DMS153 (cell line): ENCODE measurements at places on chromosomes 13 and 19.

- DNase-seq, result no peak
Measured at GRCh38 chr19:54521860-54522513, 19.4 kb downstream of the LAIR2 start.

GRCh38 chr13:97583907-97584497 lies 150.0 kb downstream of the RAP2A start:
- DNase-seq, result no peak

- DNase-seq, result peak; percentile 45
Measured at GRCh38 chr19:10292206-10292788, 2.5 kb downstream of the ICAM5 start.

DNA sequence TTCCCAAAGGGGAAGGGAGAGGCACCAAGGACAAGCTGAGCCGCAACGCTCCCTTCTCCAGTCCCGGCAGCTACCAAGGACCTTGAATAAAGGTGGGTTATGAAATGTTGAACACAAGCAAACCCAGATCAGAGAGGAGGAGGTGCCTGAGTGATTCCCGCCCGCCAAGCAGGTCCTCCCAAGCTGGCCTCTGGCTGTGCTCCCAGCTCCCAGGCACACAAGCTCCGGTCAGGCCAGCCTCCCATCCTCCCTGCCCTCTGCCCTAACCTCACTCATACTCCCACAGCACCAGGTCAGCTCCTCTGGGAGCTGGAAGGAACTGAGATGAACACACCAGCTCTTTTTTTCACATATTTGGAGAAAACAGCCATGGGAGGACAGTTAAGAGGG lies 3.7 kb downstream of the NAPA start:
- DNase-seq, result no peak

DNA sequence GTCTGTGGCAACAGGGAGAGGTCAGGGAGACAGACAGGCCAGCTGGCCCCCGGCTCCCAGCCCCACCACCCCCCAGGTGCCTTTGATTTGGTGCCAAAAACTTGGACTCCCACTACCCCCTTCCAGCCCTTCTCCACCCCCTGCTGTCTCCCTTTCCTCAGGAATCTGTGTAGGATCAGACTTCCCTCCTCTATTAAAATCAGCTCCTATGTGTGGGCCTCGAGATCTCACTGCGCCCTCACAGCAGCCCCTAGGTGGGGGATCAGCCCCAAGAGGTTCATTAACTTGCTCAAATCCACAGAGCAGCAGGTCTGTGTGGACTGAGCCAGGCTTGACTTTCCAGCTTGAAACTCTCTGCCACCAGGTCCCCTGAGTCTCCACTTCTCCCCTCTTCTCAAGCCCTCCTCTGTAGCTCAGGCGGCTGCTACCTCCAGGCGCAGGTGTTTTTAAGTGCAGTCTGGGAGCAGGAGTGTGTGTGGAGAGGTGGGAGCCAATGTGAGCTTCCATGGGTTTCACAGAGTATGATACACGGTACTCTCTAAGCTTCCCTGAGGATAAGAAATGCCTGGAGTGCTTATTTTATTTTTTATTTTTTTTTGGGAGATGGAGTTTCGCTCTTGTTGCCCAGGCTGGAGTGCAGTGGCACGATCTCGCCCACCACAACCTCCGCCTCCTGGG lies 1.7 kb downstream of the GAPDHS start:
- DNase-seq, result no peak

- DNase-seq, result peak; percentile 32
Measured at GRCh38 chr13:98141509-98142379, 1.1 kb upstream of the FARP1 start.

DNA sequence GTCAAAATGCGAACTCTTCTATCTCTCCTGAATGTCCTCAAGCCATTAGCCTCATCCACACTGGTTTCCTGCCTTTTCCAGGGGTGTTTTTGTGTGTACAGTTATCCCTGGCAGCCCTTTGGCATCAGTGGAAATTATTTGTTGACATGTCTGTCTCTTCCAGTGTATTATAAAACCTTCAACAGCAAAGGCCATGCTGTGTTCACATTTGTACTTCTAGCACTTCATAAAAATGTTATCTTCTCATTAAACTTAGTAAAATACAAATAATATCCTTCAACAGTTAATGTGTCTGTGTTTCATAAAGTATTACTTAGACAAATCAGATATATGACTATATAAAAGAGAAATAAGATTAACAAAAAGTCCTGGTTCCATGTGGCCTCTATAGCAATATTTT lies 359.5 kb upstream of the ARGLU1 start:
- no peak for DNase-seq

GRCh38 chr19:7674010-7675005 lies 2.6 kb upstream of the MCEMP1 start:
- DNase-seq, result no peak

GRCh38 chr13:66513728-66514127 lies 716.4 kb downstream of the PCDH9 start:
- DNase-seq, result no peak

GRCh38 chr13:62997038-62997599 lies 1581.5 kb upstream of the PCDH20 start:
- no peak for DNase-seq

DNA sequence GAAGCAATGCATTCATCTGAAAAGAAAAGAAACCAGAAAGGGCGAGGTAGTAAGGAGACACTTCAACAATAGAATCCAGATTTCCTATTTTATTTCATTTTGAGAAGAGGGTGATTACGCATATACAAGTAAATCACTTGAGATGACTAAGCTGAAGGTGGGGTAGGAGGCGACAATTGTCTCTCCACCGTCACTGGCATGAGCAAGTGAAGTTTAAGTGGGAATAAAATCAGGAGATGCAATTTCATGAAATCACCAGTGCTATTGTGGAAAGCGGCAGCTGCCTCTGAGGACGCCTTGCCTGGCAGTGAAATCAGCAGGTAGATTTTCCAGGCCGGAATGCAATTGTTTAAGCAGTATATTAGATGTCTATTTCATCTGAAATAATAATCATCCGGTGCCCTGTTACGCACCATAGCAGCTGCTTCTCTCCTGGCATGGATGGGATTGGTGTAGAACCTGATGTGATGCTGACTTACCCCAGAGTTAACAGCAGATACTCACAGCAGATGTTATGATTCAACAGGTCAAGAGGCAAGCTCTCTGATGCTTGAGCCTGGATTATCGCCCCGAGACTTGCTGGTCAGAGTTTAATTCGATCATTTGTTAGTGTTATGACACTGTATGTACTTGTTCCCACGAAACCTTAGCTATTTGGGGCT lies 64.3 kb downstream of the RASL11A start:
- peak; percentile 71 for DNase-seq

DNA sequence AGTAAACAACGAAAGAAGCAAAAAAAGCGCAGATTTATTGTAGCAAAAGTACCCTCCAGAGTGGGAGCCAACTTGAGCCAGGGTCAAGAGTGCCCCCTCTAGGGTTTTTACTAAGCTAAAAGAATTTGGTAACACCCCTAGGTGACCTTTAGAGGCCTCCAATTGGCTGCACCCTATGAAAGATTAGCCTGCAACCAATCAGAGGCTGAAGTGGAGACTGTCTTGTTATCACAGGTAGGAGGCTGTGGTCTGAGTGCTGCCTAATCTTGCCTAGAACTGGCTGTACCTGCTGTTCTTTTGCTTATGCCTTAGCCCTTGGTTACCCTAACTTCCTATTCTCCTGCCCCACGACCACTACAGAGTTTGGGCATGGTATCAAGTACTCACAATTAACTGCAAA lies 38.3 kb downstream of the ANKRD10 start:
- no peak for DNase-seq

DNA sequence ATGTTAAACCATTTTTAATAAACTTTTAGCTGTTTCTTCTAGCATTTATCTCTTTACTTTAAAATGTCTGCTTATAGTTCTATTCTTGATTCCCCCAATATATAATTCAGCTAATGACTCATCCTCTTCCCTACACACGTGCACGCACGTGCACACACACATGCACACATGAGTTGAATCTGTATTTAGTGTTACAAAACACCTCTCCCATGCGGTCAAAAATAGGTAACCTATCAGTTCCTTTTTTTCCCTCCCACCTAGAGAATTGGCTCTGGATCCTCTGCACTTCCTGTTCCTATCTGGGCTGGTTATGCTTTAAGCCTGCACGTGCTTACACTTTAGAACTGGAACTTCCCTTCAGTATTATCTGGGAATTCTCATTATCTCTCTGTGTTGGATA lies 144.1 kb downstream of the PAN3 start:
- no peak for DNase-seq

DNA sequence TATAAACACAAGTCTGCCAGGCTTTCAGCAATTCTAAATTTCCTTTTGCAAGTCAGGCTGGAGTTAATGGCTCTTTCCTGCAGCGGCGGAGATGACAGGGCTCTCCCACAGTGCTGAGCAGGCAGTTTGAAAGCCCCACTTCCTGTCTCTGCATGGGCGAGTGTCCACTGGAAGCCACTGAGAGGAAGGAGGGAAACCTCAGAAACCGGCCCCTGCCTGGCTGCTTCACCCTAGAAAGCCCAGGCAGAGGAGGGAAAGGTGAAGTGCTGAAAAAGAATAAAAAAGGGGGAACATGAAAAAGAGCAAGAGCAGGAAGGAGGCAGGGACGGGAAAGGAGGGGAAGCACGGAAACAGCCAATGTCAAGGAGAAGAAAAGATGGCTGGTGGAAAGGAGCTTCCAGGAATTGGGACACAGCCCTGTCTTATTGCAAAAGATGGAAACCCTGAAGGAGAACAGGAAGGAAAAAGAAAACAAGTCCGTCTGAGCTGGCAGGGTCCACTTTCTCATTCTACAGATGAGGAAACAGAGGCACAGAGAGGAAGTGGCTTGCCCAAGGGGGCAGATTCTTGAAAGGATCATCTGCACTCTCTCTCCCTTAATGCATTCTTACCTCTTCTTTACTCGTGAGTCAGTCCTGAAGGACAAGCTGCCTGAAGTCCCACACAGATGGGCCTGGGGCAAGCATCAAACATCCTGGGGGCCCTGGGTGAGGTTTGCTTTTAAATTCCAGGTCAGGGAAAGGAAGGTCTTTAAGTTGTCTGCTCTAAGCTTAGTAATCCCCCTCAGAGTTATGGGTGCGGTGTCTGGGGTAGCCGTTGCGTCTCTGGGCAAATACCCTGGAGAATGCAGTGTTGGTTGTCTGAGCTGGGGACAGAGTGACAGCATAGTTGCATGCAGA lies 38.8 kb upstream of the ALOX5AP start:
- DNase-seq, result peak; percentile 22

- no peak for DNase-seq
Measured at GRCh38 chr19:33402421-33403220, 29.1 kb downstream of the CEBPG start.

- DNase-seq, result no peak
Measured at GRCh38 chr19:18610245-18610555, 2.5 kb upstream of the TMEM59L start.

GRCh38 chr19:53007606-53008005 lies 6.1 kb upstream of the ERVV-1 start:
- no peak for DNase-seq

DNA sequence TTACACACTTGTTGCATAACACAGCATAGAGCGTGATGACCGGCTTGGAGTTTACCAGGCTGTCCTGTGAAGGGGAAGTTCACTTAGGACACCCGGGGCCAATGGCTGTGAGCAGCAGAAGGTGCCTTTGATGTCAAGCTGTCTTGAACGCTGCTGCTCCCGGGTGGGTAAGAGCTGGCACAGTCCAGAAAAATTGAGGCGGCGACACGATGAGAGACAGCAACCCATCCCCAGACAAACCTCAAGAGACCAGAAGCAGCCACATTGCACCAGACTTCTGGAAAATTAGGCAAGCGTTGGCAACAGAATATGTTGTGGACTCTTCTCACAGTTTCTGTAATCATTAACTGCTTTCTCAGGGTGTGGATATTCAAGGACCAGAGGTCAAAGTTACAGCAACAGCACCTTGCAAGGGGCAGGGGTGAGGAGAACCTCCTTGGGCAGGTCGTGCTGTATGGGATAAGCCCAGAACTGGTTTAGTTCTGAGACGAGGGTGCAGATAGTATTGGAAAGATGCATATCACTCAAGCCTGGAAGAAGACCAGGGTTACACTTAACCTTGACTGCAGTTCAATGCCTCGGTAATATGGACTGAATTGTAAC lies 10.1 kb downstream of the NFILZ start:
- no peak for DNase-seq

- no peak for DNase-seq
Measured at GRCh38 chr13:76538004-76538403, 348.2 kb downstream of the KCTD12 start.

GRCh38 chr13:79197933-79198332 lies 208.1 kb downstream of the RBM26 start:
- DNase-seq, result no peak

- no peak for DNase-seq
Measured at GRCh38 chr19:50720921-50721381, 1.3 kb upstream of the SHANK1 start.

- no peak for DNase-seq
Measured at GRCh38 chr13:106286811-106287210, 248.7 kb downstream of the EFNB2 start.

DNA sequence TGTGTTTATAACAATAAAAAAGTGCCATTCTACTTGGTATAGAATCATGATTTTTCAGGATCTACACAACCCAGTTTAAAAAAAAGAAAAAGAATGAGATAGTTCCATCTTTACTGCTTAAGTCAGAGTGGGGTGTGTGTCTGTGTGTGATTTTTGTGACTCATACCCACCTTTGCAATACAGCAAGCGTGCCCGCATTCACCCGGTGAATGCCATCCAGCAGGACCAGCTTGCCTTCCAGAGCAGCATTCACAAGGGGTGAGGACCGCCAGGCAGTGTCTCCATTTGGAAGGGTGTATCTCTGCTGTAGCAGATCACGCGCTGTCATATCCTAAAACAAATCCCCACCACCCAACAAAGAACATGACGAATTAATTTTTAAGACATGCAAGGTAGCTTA lies 127.7 kb downstream of the VWA8 start:
- DNase-seq, result no peak

GRCh38 chr13:113544896-113545295 lies 39.7 kb upstream of the TFDP1 start:
- no peak for DNase-seq

- DNase-seq, result no peak
Measured at GRCh38 chr19:53906211-53907192, 2.6 kb upstream of the CACNG7 start.

- peak; percentile 7 for DNase-seq
Measured at GRCh38 chr13:51959773-51960172, 51.5 kb downstream of the ATP7B start.

DNA sequence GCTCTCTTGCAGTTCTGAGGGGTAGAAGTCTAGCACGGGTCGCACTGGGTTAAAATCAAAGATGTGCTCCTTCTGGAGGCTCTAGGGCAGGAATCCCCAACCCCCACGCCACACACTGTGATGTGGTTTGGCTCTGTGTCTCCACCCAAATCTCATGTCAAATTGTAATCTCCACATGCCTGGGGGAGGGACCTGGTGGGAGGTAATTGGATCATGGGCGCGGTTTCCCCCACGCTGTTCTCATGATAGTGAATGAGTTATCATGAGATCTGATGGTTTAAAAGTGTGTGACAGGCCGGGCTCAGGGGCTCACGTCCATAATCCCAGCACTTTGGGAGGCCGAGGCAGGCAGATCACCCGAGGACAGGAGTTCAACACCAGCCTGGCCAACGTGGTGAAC lies 26.6 kb upstream of the CALM3 start:
- DNase-seq, result no peak

DNA sequence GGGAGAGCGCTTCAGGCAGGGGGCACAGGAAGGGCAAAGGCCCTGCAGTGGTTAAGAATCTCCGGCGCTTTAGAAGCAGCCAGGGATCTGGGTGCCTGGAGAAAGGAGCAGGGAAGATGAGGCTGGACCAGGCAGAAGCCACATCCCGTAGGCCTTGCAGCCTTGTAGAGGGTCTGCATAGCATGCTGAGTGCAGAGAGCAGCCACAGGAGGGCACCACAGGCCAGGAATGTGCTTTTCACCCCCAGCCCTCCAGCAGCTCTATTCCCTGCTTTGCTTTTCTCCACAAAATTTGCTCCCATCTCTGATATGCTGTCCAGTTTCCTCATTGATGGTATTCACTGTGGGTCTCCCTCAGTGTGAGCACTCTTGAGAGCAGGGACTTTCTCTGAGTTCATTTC lies 5.7 kb downstream of the WDR62 start:
- no peak for DNase-seq
